ENCODE measurements at places on chromosomes 11 and 22. TPM values are rescaled to one million over a fixed set of nuclear protein-coding genes. Genes with fewer than 3 reads are reported as not detected.

Gene UCP3
- 0.73 TPM for total RNA-seq

Gene TAGLN
- 6.3 TPM for total RNA-seq

Gene SCGB2A2
- total RNA-seq: not detected

Gene DEUP1
- total RNA-seq: not detected

Gene TMEM191C
- total RNA-seq: 0.78 TPM

Gene E2F8
- total RNA-seq: 0.39 TPM

Gene CHEK1
- total RNA-seq: 36.0 TPM

Gene PRODH
- 0.37 TPM for total RNA-seq

Gene OR52N4
- not detected for total RNA-seq

Gene MAP6
- total RNA-seq: 0.73 TPM

Gene DRD4
- under 0.01 TPM for total RNA-seq

Gene OR52J3
- total RNA-seq: not detected

Gene GLYATL1
- total RNA-seq: 0.98 TPM

Gene DERL3
- total RNA-seq: 0.37 TPM

Gene ARHGAP8
- total RNA-seq: not detected
